Bronchial epithelial cell (primary cell): ENCODE measurements at places on chromosomes 4 and X.

- DNase-seq, result peak; percentile 63
Measured at GRCh38 chrX:19883878-19884277, 3.5 kb downstream of the SH3KBP1 start.

DNA sequence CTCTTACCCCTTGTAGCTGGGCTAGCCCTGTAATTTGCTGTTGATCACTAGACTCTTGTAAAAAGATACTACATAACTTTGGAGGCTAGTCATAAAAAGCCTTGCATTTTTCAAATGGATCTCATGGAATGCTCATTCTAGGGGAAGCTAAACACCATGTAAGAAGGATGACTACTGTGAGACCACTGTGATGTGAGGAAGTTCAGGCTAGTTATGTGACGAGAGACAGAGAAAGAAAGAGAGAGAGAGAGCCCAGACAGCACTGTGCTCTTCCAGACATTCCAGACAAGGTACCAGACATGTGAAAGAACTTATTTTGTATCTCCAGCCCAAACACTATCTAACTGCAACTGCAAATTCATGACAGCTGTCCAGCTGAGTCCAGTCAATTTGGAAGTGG, 404.6 kb upstream of the PITX2 start:
- no peak for DNase-seq

GRCh38 chrX:69429339-69430015, 74.6 kb upstream of the NALF2 start:
- DNase-seq, result no peak

- DNase-seq, result peak; percentile 67
Measured at GRCh38 chr4:91758487-91758886, 545.3 kb upstream of the GRID2 start.

DNA sequence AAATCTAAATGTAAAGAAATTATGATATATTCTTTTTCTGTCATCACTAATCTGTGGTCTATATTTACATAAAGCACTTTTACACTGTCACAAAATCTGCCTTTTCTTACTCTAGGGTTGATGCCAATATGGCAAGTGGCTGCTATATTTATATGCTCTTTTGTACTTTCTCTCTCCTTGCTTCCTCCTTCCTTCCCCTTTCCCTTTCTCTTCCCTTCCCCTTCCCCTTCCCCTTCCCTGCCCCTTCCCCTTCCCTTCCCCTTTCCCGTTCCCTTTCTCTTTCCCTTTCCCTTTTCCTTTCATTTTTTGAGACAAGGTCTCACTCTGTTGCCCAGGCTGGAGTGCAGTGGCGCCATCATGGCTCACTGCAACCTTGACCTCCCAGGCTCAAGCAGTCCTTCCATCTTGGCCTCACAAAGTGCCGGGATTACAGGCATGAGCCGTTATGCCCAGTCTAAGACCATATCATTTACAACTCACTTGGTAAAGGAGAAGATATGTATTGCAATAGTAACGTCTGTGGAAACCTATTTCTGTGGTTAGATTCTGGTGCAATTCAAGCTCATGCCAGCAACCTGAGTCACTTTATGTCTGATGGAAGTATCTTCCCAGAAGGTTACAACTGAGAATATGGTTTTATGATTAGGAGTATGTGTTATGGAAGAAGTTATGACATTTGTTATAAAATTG, 13.9 kb upstream of the PLAC8 start:
- DNase-seq, result peak; percentile 89

DNA sequence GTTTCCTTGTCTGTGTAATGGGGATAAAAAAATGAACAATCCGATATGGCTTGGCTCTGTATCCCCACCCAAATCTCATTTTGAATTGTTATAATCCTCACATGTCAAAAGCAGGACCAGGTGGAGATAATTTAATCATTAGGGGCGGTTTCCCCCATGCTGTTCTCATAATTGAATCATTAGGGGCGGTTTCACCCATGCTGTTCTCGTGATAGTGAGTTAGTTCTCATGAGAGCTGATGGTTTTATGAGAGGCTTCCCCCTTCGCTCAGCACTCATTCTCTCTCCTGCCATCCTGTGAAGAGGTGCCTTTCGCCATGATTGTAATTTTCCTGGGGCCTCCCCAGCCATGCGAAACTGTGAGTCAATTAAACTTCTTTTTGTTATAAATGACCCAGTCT, 633.5 kb downstream of the RAPGEF2 start:
- DNase-seq, result no peak

- peak; percentile 44 for DNase-seq
Measured at GRCh38 chr4:85555206-85555605, 80.3 kb downstream of the ARHGAP24 start.

DNA sequence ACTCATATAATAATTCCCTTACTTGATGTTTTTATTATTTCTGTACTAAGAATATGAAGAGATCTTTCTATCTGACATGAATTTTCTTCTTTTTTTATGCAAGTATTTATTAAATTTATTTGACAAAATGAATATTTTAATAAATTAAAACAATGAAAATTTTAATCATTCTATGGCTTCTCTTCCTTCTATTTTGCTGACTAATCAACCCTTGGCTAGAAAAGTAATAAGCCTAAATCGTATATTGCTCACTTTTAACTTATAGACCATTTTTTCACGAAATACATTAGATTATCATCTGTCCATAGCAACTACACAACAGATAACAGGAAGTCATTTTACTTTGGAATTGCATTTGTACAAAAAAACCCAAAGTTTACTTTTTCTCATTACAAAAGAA, 38.6 kb downstream of the PRSS12 start:
- no peak for DNase-seq

DNA sequence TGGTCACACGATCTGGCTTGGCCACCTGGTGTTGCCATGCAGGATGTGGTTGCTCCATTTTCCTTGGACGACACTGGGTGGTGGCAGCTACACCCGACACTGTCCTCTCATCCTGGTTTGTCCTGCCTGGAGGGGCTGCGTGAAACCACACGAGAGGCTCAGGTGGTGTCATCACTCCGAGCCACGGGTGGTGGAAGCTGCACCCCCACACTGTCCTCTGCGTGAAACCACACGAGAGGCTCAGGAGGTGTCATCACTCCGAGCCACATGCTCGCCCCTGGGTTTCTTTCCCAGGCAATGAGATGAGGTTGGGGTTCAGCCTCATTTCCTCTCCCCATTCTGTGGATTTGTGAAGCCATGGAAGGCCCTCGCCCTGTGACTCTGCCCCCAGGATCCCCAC, 34.3 kb downstream of the WFS1 start:
- no peak for DNase-seq
